ENCODE measurements at places on chromosomes 11 and 22. TPM values are rescaled to one million over a fixed set of nuclear protein-coding genes. Genes with fewer than 3 reads are reported as not detected.

The B4GAT1 gene
- total RNA-seq, result 26.6 TPM

The OR4S1 gene
- total RNA-seq, result not detected

The DGCR6L gene
- total RNA-seq, result 82.0 TPM

DNA sequence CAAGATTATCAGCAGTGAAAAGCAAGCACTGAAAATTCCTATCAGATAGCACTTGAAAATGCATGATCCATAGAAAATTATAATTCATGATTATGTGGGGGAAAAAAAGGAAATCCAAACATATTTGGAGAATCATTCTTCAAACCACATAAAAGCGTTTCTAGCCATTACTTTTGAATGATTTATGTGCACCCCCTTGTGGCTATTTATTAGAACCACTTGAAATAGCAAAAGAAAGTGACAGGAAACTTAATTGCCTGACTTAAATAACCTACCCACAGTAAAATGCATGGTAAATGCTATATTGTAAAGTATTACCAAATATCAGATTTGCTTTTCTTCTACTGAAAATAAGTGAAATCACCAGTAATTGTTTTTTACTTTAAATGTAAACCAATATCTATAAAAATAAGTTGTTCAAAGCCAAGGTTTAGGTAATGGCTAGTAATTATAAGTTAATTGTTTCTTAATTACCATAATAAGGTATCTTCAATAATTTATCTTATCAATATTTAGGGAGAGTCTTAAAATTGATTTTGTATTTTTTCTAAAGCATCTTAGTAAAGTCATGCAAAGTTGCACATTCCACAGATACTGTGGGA is 168.5 kb downstream of the ARHGAP42 start:
- DNase-seq, result no peak

GRCh38 chr11:60634126-60634525 is 65.3 kb upstream of the MS4A8 start:
- no peak for DNase-seq

DNA sequence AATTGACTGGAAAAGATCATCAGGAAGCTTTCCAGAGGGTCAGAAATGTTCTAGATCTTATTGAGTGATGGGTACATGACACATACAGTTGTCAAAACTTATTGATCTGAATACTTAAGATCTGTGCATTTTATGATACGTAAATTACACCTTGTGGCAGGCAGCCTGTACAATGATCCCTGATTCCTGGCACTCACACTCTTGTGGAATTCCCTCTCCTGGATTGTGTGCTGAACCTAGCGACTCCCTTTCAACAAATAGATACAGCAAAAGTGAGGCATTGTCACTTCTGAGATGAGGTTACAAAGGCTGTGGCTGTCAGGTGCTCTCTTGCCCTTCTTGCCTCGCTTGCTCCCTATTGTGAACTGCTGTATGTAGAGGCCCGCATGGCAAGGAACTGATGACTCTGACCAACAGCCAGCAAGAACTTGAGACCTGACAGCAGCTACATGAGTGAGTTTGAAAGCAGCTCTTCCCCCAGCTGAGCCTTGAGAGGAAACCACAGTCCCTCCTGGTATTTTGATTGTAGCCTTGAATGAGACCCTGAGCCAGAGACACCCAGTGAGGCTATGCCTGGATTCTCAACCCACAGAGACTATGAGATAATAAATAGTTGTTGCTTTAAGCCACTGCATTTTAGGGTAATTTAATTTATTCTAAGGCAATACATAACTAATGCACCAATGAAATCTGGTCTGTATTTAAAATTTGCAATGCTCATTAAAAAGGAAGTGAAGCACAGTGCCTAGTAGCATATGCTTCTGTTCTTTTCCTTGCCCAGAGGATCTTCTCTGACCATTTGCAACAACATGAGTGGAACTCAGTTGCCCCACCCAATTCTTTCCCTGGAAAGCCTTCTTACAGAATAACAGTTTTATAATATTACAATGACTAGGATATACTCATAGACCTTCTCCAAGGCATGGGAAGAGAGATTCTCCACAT is 60.5 kb upstream of the IZUMO1R start:
- DNase-seq, result no peak
